ENCODE measurements at places on chromosomes 12 and 14.

- DNase-seq, result no peak
These were observed 97.0 kb downstream of the PHETA1 start for GRCh38 chr12:111271674-111272418.

DNA sequence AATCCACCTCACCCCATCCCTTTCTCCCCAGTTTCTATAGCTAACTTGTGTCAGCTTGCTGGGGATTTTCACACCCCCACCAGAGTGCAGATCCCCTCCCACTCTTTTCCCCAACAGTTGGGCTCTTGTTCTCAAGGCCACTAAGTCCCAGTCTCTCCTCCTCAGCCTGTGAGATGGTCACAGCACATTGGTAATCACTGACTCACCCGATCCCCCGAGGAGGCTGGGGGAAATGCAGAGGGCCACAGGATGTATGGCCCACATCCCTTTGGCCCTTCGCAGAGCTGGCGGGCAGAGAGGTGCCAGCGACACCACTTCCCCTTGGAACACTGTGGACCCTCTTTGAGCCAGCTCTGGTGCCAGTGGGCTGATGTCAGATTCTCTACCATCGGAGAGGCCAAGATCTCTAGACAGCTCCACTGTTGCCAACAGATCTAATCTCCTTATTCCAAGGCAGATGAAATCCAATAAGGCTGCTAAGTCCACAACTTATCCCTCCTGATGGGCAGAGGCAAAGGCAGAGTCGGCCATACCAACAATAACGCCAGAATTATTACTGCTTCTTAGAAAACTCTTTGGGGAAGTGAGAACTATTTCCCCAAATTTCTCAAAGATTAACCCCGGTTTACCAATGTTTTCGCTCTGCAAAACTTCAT lies 1.6 kb downstream of the FMNL3 start:
- DNase-seq, result no peak

DNA sequence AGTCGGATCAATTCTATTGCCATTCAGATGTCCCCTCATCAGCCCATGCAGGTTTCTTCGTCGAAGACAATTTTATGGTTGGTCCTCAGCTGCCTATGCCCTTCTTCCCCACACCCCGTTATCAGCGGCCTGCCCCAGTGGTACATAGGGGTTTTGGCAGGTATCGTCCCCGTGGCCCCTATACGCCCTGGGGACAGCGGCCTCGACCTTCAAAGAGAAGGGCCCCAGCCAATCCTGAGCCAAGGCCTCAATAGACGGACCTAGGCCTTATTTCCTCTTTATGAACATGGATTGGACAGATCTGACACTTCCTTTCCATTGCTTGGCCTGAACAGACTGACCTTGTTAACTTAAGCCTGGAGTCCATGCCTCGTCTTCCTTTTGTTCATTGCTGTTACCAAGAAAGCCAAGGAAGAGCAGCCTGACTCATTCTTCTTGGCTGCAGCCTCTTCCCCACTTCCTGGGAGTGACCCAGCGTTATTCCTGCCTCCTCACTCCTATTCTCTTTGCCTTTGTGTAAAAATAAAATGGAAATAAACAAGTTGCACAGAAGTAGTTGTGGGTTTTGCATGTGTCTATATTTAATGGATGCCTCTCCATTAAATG lies 156.5 kb upstream of the AMIGO2 start:
- DNase-seq, result no peak

DNA sequence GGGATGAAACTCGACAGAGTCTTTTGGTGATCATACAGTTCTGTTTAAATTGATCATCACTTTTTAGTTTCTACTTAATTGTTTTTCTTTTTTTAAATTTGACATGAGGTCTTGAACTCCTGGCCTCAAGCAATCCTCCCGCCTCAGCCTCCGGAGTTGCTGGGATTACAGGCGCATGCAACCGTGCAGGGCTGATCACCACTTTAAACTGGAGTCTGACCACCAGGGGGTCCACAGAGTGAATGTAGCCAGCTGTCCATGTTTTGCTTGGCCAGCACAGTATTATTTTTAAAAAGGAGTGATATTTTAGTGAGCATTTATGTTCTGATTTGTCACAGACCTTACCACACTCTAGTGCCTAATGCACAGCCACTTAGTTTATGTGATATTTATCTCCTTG lies 10.7 kb downstream of the DAAM1 start:
- no peak for DNase-seq

DNA sequence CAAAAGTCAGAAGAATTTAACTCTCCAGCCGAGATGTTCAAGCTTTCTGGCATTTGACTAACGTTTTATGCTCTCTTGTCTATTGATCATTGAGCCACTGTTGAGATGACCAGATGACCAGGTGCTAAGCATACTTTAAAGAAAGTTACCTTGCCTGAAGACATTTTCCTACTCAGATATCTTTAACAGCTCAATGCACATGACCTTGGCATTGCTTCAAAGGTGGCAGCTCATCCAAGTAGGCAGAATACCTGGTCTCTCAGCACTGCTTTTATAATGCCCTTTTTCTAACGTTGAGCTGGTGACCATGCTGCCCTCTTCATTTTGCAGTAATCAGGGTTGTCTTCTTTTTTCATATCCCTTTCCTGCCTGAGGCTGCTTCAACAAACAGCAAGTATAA lies 358.1 kb downstream of the RAD51B start:
- DNase-seq, result no peak

DNA sequence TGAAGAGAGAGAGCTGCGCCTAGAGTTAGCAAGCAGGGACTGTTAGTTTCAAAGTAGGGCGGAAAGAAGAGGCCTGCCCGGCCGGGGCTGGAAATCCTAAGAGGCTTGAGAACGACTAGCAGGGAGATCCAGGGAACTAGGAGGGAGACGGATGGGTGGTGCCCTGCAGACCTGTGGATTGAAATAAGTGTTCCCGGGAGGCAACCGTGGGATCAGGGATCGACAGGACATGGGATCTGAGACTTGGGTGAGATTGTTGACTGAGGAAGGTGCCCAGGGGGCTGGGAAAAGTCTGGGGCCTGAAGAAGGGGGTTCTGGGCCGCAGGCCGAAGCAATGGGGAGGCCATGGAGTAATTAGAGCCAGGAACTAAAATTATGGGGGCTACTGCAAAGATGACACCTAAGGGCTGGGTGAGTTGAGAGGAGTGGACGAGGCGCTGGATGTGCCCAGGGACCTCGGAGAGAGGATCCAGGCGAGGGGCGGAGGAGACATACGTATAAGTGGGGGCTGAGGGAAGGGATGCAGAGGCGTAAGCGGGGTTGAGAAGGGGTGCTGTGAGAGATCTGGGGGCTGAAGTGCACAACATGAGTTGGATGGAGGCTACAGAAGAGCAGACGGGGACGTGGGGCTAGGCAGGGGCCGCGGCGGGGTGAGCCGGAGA lies 635 bp downstream of the LTA4H start:
- DNase-seq, result no peak

DNA sequence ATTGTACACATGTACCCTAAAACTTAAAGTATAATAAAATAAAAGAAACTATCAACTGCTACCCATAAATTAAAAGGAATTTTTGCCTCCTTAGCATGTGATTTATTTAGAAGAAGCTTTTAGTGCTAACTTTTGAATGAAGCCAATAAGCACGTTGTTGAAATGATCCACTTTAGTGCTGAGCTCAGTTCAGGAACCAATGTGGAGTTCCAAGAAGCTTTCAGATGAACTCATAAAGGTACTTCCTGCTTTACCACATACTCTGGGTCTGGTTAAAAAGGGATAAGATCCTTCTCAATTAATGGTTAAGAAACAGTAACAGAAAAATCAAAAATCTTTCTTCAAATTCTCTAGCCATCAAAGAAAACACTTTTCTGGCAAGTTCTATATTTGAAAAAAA lies 39.4 kb downstream of the TMTC1 start:
- no peak for DNase-seq

DNA sequence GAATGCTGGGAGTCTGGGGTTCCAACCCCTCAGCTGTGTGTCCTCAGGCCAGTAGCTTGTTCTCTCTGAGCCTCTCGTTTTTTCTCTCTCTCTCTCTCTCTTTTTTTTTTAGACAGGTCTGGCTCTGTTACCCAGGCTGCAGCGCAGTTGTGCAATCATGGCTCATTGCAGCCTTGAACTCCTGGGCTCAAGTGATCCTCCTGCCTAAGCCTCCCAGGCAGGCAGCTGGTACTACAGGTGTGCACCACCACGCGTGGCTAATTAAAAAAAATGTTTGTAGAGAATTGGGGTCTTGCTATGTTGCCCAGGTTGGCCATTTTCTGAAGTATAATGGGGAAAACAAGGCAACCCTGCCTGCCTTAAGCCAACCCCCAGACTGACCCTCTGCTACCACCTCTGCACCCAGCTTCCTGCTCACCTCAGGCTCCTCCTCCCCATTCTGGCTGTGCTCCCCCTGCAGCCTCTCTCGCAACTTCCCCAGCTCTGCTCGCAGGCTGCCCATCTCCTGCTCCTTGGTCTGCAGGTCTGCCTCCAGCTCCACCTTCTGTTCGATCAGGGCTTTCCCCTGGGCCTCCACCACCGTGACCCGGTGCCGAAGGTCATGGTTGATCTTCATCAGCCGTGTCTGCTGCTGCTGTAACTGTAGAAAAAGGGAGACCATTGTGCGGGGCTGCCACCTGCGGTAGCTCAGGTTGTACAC lies 35.2 kb downstream of the RILPL1 start:
- DNase-seq, result no peak

DNA sequence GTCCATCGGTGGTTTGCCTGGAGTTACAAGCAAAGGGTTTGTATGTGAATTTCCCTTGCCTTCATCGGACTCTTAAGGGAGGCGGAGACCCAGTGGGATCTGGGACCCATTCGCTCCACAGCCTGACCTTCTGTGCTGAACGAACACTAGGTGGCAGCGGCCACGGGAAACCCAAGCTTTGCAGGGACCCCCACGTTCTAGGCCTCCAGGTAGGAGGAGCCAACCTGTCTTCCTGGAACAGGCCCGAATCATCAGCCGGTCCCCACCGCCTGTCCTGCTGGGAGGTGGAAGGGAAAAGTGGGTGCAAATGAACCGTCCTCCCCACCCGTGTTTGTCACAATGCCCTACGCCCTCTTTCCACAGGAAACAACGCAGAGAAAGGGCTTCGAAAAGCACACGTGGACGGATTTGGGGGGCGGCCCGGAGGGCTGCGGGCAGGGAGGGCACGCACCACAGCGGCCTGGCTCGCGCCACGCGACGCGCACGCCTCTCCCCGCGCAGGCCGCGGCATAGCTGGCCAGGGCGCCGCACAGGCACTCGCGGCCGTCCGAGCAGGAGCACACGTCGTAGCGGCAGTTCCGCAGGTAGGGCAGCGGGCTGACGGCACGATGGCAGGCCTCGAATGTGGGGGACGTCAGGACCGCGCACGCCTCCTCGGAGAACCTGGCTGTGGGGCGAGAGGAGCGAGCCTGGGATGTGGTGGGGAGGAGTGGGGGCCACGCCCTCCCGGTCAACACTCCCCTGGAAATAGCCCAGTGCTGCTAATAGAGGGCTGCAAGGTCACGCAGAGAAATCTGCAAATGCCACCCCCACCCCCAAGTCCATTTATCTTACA lies 67.8 kb downstream of the VWF start:
- DNase-seq, result peak; percentile 45

Data from stimulated activated CD8-positive, alpha-beta memory T cell treated with anti-CD3 and anti-CD28 coated beads, Interleukin-7, amount 100 ng/mL, for 4 hours (primary cell).